ENCODE measurements at places on chromosomes 1 and 21.

GRCh38 chr1:199067483-199067882 is 428.6 kb downstream of the PTPRC start:
- no peak for DNase-seq

GRCh38 chr1:183567584-183567983 is 22.7 kb downstream of the NCF2 start:
- no peak for DNase-seq

DNA sequence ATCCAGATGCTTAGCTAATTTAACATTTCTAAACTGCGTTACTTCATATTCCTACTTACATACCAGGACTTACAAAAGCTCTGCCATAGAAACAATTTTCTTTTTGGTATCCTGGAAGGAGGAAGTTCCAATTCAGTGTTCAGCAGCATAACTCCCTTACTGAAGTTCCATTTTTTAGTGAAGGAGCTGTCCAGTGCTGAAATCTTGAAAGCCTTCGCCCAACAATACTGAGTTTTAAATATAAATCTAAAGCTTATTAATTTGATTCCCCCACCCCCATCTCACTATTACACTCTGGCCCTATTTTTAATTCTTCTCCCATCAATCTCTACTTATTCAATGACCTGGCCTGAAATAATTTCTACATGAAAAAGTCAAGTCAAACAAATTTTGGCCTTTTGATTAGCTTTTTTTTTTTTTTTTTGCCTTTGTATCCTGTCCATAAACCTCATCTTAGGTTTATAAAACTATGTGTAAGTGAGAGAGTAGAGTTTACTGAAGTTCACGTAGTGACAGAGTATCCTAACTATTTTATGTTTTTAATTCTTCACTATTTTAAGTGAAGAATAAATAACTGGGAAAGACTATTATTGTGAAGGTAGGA is 323.0 kb upstream of the PLD5 start:
- DNase-seq, result no peak

GRCh38 chr1:232306269-232306961 is 323.5 kb downstream of the SIPA1L2 start:
- no peak for DNase-seq

DNA sequence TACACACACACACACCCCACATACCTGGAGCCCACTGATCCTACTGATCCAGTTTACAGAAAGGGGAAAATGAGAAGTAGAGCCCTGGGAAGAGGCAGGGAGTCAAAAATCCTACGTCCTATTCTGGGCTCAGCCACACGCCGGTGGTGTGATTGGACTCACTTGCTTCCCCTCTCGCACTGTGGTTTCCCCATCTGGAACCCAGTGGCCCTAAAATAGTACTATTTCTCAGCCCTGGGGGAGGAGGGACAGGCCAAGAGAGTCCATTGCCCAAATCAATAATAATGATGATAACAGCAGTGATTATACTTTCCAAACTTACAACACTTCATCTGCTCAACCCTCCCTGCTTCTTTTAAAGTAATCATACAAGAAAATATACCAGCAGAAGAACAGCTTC is 2.9 kb upstream of the PIGR start:
- DNase-seq, result no peak

GRCh38 chr1:231781892-231782291 is 155.3 kb downstream of the DISC1 start:
- DNase-seq, result no peak

DNA sequence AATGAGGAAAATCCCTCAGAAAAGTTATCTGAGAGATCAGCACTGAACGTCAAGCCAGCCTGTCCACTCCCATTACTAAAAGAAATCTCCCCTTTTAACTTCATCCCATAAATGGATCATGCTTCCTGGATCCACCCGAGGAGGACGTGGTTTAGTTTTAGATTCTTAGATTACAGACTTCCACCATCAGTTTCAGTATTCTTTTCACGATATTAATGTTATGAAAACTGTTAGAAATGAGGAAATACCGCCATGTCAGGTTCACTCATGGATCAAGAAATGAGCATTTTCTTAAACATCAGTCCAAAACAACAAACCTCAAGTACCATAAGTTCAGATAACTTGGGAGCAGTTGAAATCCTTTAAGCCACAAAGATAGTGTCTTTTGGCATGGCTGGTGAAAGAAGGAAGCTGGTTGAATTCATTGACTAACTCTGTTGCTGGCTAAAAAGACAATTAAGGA is 49.8 kb downstream of the NFIA start:
- no peak for DNase-seq

DNA sequence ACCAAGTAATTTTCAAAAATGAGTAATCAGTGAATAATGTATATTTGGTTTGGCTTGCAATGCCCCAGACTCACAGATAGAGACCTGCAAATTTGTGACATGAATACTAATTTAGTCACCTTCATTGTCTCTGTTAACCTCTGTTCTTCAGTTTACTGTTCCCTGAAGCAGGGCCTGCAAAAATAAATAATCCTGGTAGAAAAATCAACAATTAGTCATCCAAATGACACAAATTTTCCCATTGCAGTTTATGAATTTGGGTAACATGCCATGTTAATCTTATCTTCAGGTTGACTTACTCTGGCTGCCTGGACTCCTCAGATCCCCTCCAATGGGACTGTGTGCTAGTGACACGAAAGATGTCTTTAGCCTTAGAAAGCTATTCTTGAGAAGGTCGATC is 289.5 kb downstream of the PAPPA2 start:
- DNase-seq, result no peak

GRCh38 chr1:2983706-2984398 is 37.4 kb upstream of the ACTRT2 start:
- DNase-seq, result no peak

- no peak for DNase-seq
Observed at GRCh38 chr1:183019860-183020259, 3.4 kb upstream of the LAMC1 start.

DNA sequence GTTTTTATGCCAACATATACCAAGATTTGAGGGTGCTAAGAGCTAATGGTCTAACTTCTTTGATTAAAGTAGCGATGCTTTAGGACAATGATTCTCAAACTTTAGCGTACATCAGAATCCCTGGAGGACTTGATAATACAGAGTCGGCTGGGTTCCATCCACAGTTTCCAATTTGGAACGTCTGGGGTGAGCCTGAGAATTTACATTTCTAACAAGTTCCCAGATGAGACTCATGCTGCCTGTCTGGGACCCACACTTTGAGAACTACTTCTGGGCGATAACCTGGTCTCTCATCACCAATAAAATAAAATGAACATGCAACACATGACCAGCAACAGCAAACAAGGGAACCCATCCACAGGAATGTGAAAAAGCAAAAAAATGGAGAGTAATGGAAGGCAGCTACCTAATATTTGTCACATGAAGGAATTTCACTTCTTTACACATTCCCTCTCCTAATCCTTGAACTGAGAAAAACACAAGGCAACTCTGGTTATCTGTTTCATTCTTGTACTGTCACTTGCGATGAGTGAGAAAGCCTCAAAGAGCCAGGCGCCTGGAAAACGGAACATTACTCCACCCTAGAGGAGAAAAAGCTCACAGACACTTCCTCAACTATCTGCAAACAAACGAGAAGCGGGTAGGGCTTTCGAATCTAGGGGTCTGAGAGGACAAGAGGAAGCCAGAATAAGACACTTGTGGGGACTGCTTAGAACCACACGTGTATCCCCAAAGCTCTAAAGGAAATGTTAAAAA is 14.0 kb downstream of the HSF2BP start:
- DNase-seq, result no peak

DNA sequence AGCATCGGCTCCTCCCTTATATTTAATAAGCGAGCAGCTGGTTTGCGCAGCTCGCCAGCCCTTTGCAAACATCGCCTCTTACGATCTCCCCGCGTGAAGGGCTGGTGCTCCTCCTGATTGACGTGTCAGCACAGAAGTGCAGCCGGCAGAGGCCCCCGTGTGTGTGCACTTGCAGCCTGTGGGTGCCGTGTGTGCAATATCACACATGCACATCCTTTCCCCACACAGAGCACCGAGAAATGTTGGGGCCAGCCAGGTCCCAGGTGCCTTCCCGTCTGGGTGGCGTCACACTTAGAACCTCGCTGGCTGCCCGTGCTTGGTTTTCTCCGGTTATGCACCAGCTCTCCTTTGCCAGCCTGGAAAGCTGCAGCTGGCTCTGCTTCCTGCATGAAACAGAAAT is 126.6 kb upstream of the AJAP1 start:
- DNase-seq, result no peak

DNA sequence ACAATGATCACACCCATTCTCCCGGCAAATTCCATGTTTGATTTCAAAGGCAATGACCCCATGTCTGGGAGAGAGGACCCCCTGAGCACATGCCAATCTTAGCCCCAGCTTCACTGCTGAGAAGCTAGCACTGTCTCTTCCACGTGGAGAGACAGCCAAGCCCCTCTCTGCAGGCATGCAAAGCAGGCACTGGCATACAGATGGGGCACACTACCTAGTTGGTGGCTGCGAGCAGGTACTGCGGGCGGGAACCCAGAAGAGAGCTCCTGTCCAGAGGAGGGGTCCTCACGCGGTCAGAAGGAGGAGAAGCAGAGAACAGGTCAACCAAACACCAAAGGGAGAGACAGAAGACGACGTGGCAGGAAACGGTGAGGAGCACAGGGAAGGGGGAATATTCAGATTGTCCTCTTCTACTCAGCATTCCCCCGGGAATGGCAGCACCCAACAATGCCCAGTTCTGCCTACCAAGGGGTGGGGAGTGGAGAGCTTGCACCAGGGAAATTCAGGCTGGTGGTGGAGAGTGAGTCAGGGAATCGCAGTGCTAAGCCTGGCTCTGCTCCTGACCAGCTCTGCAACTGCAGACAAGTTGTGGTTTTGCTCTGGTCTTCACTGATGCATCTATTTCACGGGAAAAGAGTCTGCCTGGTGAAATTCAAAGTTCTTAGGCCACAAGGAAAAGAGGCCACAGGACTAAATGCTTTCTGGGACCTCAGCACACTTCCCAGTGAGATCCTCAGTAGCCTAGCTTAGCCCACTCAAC is 48.1 kb upstream of the GOLT1A start:
- DNase-seq, result no peak

Data from substantia nigra (tissue), 51 donors.